ENCODE measurements at places on chromosomes 3 and 15.

- no peak for DNase-seq
Measured at GRCh38 chr15:62927196-62927595, 115.4 kb upstream of the TPM1 start.

DNA sequence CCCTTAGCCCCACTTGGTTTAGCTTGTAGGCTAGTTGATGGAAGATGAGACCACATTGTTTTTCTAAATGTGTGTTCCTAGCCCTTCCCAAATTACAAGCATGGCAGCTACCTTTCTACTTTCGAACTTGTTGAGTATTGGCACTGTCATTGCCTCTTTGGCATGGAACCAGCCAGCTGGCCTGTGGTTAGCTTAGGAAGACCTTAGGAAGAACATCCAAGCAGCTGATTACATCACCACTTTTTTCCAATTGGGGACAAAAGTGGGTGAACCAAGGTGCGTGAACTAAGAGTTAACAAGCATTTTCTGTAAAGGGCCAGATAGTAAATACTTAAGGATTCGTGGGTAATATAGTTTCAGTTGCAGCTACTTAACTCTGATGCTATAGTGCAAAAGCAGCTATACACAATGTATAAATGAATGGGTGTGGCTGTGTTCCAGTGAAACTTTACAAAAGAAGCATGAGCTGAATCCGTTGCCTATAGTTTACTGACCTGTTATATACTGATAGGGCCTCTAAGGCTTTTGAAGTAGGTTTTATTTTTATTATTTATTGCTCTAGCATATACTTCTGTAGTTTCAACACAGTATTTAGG lies 8.5 kb downstream of the KLHL18 start:
- DNase-seq, result no peak

DNA sequence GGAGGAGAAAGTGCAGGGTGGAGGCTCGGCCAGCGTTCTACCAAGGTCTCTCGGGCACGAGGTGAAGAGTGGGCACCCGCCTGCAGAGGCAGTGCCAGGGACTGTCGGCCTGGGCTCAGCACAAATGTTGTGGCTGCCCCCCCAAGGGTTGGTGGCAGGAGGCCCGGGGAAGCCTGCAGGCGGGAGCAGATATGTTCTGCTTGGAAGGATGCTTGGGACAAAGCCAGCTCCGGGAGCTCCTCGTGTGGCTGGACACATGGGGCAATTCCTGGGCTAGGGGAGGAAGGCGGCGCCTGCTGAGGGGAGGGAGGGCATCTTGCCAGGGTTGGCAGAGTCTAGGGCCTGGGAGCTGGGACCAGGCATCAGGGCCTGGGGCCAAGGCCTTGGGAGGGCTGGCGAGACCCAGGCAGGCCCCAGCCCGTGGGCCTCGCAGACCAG lies 30.4 kb upstream of the FBLN2 start:
- DNase-seq, result no peak

DNA sequence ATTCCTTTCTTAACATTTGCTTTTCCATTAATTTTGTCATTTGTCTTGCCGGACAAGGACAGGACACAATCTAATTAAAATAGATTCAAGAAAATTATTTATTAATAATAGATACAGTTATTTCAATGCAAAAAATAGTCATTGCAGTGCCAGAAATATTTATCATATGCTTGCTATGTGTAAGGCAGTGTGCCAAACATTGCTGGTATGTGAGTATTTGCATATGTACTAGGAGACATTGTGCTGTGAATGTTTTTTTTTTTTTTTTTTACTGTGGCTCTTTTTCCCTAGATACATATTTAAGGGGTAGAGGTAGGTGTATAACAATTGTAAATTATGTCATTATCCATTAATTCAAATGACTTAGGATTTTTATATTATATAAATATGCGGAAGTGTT lies 23.3 kb downstream of the SPRED1 start:
- DNase-seq, result no peak

- DNase-seq, result no peak
Measured at GRCh38 chr3:112122870-112123269, 10.2 kb downstream of the GCSAM start.

- DNase-seq, result no peak
Measured at GRCh38 chr15:99564221-99565048, 1.3 kb upstream of the MEF2A start.

GRCh38 chr3:186060222-186060621 lies 48.7 kb downstream of the ETV5 start:
- DNase-seq, result no peak

GRCh38 chr3:147875498-147875897 lies 466.3 kb downstream of the ZIC1 start:
- DNase-seq, result no peak
